ENCODE measurements at places on chromosomes 6 and 20. TPM values are rescaled to one million over a fixed set of nuclear protein-coding genes. Genes with fewer than 3 reads are reported as not detected.

DNA sequence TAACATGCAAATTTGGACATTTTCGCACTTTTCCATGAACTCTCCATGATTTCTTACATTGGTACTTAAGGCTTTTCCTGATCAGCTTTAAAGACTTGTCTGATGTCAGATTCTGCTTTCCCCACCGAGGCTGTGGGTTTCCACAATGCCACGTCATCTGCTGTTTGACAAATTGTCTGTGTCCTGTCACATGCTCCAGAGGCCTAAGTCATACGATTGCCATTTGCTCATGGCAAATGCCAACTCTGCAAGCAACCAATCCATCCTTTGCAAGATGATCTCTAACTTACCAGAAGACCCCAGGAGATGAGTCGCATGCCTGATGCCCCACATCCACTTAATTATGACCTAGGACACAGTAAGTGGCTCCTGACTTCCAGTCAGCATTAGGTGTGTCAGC, 556.5 kb downstream of the BMP2 start:
- no peak for DNase-seq

DNA sequence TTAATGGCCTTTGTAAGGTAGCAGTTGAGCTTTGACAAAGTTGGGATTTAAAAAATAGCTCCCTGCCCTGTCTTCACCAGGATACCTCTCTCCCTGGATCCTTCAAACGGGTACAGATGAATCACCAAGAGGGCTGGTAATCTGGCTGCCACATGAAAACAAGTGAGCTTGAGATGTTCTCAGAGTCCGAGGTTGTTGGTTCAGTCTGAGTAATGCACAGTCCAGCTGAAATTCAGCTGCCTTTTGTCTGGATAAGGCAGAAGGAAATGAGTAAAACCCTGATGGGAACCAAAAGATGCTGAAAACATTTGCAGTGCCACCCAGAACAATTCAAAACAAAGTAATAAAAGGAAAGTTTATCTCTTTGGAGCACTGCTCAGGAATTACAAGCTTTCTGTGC, 86.8 kb downstream of the GJA1 start:
- DNase-seq: peak; percentile 86

- DNase-seq: no peak
These were observed 32.0 kb upstream of the TFAP2D start for GRCh38 chr6:50681213-50681824.

Gene SLCO4A1
- 24.1 TPM for total RNA-seq

Gene CYB5R4
- 3.1 TPM for total RNA-seq

GRCh38 chr6:17714177-17714576, 7.5 kb upstream of the NUP153 start:
- no peak for DNase-seq

GRCh38 chr6:56292505-56293181, 45.3 kb upstream of the COL21A1 start:
- DNase-seq: peak; percentile 75

- peak; percentile 83 for DNase-seq
These were observed 42.9 kb downstream of the BCAS4 start for GRCh38 chr20:50837532-50838321.

Gene B3GALT4
- total RNA-seq: 7.7 TPM

Gene TAF8
- 16.4 TPM for total RNA-seq

Gene ASIP
- not detected for total RNA-seq

DNA sequence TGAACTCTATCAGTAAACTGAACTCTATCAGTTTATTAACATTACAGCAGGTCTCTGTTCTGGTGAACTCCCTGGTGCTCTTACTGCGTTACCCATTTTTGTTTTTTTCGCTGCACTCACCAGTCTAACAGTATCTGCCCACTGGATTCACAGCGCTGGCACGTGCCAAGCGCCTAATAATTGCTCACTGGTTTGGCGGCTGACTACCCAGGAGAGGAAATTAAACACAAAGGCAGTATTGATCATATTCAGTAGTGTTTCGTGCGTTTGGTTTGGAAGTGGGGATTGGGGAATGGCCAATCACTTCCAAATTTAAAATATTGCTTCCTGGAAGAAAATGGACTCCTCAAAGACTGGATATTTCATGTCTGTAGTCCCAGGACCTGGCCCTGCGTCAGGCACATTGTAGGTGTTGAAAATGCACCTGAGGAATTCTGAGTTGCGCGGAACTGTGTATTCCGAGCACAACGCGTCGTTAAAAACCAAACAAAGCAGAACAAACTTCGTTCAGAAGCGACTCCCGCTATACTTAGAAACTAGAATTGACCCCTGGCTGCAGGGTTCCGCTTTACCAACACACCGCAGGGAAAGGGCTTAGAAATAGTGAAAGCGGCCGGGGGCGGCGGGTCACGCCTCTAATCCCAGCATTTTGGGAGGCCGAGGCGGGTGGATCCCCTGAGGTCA, 1.1 kb upstream of the RPS12 start:
- DNase-seq: peak; percentile 62

- no peak for DNase-seq
These were observed 13.5 kb upstream of the GFOD1 start for GRCh38 chr6:13500915-13501314.

- peak; percentile 87 for DNase-seq
These were observed 59.2 kb upstream of the PRSS16 start for GRCh38 chr6:27188061-27188884.

- no peak for DNase-seq
These were observed 31.1 kb upstream of the ENPP4 start for GRCh38 chr6:46098678-46099077.

- peak; percentile 79 for DNase-seq
These were observed 1.8 kb upstream of the PHACTR2 start for GRCh38 chr6:143675946-143676345.

Gene NKX2-2
- total RNA-seq: 1.4 TPM

DNA sequence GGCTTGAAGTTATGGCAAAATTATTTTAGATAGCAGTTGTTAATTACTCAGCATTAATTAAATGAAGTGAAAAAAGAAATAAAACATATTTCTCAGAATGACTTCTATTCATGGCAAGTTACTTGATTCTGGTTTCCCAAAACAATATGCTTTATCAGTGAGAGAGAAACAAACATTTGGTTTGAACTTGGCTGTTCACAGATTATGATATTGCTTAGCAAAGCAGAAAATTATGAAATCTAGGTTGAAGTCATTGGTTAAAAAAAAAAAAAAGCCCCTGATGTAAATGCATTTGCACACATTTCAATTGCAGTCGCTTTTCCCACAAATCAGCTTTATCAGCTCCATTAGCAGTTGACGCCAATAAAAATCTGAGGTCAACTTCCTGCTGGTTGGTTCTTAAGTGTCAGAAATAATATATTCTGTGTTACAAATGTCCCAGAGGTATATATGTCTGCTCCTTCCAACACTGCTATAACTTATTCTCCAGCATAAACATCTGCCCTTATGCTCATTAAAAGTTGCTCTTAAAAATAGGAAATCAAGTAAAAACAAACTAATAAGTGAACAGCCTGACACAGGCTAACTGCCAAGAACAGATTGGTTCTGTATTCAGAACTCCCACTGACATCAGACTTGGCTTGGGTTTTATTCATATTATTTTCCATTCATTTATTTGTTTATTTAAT, 275.4 kb downstream of the PHF3 start:
- peak; percentile 35 for DNase-seq

GRCh38 chr20:57450931-57451330, 59.7 kb downstream of the RBM38 start:
- DNase-seq: no peak

Gene HLA-DRA
- total RNA-seq: 47.4 TPM

Gene SEMG1
- total RNA-seq: 6.0 TPM

Gene ULBP2
- 3.6 TPM for total RNA-seq

DNA sequence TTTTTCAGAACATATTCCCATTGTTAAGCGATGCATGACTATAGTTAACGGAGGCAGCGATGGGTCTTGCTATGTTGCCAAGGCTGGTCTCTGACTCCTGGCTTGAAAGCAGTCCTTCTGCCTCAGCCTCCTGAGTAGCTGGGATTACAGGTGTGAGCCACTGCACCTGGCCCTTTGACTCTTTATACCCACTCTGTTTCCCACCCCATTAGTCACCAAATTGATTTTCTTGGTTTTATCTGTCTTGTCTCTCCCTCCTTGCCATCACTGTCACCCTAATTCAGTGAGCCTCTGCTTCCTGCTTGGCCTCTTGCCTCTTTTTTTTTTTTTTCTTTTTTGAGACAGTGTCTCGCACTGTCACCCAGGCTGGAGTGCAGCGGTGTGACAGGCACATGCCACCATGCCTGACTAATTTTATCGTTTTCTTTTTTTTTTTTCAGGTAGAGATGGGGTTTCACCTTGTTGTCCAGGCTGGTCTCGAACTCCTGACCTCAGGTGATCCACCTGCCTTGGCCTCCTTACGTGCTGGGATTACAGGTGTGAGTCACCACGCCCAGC, 31.3 kb downstream of the ZFAND3 start:
- no peak for DNase-seq

GRCh38 chr6:27168586-27169443, 78.7 kb upstream of the PRSS16 start:
- DNase-seq: no peak

Gene RBPJL
- total RNA-seq: not detected

Gene NANP
- total RNA-seq: 7.5 TPM

GRCh38 chr6:3426091-3426926, 30.5 kb downstream of the SLC22A23 start:
- no peak for DNase-seq

All from umbilical cord (tissue), 2 donors.